ENCODE measurements at places on chromosomes 7 and 10. TPM values are rescaled to one million over a fixed set of nuclear protein-coding genes. Genes with fewer than 3 reads are reported as not detected.

Gene SPDYE8
- not detected for total RNA-seq

Gene NUDT1
- total RNA-seq, result 2.2 TPM

Gene TSPAN14
- 31.3 TPM for total RNA-seq

Gene C10orf95
- total RNA-seq, result not detected

Gene MSS51
- 0.50 TPM for total RNA-seq

Gene OPALIN
- total RNA-seq, result not detected

Gene CUBN
- 0.25 TPM for total RNA-seq

DNA sequence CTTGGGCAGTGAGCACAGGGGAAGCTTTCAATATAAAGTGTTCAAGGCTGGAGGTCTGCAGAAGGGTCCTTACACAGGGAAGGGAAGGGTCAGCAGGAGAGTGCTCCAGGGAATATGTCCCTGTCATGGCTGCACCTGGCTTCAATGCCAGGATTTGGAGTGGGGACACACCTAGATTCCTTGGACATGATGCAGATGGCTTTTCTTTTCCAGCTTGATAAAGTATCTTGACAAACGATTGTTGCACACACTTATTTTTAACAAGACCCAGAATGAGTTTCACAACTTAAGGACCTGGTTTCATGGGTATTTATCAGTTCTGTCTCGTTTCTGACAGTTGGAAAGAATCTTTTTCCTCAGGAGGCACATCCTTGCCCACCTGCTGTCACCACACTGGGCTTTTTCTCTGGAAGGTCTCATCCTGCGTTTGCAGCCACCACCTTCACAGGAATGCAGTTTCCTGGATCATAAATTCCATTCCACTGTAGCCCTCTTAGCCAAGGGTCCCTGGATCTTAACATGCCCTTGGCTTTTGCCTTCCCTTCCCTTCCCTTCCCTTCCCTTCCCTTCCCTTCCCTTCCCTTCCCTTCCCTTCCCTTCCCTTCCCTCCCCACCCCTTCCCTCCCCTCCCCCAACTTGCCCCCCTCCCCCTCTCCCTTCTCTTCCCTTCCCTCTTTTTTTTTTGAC is 21.7 kb downstream of the SRRM3 start:
- no peak for DNase-seq

DNA sequence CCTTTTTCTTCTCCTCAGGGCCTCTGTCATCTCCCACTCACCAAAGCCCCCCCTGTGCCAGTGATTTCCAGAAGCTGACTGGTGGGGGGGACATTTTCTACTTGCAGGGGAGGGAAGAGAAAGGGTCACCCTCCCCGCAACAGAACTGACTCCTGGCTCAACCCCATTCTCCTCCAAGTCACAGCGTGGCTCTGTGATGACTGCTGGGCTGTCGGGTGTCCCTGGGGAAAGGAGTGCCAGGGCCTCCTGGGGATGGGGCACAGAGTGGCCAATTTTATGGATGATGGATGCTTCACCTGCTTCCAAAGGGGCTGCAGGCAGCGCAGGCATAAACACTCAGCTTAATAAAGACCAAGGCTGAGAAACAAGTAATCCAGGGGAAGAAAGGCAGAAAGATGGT is 523.0 kb downstream of the PTPRN2 start:
- DNase-seq, result no peak

DNA sequence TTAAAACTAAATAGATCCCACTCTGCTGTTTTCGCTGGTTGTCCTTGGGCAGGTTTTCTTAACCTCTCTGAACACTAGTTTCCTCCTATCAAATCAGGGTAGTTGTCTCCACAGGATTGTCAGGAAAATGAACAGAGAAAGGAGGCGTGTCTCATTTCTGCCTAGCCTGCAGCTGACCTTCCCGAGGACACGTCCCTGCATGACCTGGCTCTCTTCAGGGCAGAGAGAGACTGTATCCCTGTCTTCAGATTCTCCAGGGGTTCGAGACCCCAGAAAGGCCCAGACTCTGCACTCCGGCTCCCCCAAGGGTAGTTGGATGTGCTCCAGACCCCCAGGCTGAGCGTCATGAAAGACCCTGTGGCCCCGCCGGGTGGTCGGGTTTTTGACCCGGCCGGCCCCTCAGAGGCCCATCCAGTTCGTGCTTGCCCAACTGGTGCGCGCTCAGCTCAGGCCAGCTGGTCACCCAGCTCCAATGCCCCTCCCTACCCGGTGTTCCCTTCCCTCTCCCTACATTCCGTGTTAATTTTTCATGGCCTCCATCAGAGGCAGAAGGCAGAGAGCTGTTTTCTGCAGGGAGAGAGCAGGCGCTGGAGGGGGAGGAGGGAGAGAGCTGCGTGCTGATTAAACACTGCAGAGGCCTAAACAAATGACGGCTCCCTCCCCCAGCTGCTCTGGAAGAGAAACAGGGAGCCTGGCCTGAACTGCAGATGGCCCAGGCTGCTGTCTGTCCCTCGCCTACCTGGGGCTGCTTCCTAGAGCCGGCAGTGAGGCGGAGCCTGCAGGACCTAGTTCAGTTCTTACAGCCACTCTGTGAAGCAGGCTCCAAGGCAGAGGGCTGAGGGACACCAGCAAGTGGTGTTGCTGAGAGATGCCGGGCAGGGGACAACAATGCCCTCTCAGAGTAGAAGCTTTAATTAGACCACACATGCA is 86.2 kb upstream of the PPIF start:
- DNase-seq, result no peak

GRCh38 chr10:104807581-104808310 is 166.7 kb downstream of the SORCS3 start:
- DNase-seq, result no peak

GRCh38 chr10:59905731-59906416 is 482 bp downstream of the CCDC6 start:
- peak; percentile 47 for DNase-seq

- no peak for DNase-seq
Observed at GRCh38 chr7:149741629-149742028, 31.8 kb downstream of the ZNF467 start.

DNA sequence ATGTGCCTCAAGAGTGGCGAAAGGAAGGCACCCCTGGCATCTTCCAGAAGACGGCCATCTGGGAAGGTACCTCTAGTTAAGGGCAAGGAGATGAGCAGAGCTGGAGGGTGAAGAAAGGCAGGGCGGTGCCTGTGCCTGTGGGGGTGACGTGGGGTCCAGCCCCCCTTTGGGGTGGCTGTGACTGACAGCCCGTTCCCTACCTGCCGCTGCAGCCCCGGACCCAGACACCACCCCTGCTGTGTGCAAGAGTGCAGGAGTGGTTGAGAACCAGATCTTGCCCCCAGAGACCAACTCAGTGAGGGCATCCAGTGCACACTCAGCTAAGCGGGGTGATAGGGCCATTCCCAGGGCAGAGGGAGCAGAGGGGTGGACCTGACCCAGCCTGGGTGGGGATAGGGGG is 4.3 kb upstream of the MUC17 start:
- DNase-seq, result no peak

- no peak for DNase-seq
Observed at GRCh38 chr7:105346593-105347322, 42.0 kb downstream of the SRPK2 start.

DNA sequence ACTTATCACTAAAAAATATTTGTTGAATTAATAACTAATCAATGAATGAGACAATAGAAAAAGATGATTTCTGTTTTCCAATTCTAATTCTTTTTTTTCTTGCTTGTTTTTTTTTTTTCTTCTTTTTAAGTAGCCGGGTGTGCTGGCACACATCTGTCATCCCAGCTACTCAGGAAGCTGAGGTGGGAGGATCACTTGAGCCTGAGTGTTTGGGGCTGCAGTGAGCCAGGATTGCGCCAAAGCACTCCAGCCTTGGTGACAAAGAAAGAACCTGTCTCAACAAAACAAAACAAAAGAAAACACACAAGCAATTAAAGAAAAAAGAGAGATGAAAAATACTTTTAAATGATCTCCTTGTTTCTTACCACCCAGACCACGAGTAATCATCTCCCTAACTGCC is 1109.3 kb downstream of the REEP3 start:
- DNase-seq, result no peak

- no peak for DNase-seq
Observed at GRCh38 chr7:134941185-134941900, 45.0 kb upstream of the AGBL3 start.

GRCh38 chr7:154638286-154638685 is 364.6 kb downstream of the PAXIP1 start:
- DNase-seq, result no peak

- peak; percentile 67 for DNase-seq
Observed at GRCh38 chr10:44386546-44387052, 1.7 kb upstream of the CXCL12 start.

DNA sequence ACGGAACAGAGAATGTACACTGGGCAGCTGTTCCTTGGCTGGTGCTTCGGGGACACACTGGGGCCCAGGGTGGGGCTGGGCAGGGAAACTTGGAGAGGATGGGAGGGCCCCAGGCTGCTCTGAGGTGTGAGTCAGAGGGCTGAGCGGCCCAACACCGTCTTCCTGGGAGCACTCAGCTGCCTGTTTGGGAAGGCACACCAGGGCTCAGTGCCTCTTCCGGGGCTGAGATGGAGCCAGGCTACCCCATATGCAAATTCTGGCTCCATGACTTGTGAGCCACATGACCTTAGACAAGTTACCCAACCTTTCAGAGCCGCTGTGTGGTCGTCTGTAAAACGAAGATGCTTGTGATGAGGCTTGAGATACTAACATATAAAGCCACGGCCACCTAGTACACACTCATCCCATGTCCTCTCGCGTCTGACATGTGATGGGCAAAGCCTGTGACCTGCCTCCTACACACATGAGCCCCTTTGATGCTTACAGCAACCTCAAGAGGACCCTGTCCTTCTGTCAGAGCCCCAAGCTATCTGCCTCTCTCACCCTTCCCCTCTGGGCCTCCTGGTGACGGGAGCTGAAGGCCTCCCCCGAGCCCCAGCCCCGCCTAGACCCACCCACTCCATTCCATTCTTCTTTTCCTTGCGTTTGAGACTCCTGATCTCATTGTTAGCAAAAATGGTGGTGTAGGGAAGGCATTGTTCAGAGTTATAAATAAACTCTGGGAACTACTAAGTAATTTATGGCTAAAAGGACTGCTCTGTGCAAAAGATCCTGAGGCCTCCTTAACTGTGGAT is 26.1 kb downstream of the KLRG2 start:
- no peak for DNase-seq

DNA sequence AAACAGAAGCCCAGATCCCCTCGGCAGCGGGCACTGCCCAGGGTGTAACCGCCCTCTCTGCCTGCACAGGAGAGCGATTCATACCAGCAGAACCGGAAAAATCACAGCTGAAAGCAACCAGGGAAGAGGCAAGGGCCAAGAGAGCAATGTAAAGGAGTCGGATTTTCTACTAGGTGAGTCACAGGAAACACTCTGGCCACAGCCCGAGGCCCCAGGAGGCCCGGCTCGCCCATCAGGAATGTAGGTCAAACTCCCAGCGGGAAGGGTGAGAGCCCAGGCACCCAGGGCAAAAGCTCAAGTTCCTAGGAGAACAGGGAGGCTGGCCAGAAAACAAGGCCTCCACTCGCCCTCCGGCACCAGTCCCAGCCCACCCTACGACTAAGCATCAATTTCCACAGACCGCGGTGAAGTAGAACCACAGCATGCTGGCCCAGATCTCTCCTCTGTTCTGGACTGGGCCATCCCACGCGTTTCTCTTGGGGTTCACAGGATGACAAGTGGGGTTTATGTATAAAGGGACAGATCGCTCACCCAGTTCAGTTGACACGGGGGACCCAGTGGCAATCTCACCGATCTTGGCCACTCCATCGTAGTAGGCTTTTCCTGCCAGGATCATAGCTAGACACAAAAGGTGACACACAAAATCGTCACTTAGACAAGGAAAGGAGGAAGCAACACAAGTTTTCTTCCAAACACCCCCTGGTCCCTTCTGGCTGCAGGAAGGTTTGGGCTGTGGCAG is 46.2 kb downstream of the BAIAP2L1 start:
- no peak for DNase-seq

DNA sequence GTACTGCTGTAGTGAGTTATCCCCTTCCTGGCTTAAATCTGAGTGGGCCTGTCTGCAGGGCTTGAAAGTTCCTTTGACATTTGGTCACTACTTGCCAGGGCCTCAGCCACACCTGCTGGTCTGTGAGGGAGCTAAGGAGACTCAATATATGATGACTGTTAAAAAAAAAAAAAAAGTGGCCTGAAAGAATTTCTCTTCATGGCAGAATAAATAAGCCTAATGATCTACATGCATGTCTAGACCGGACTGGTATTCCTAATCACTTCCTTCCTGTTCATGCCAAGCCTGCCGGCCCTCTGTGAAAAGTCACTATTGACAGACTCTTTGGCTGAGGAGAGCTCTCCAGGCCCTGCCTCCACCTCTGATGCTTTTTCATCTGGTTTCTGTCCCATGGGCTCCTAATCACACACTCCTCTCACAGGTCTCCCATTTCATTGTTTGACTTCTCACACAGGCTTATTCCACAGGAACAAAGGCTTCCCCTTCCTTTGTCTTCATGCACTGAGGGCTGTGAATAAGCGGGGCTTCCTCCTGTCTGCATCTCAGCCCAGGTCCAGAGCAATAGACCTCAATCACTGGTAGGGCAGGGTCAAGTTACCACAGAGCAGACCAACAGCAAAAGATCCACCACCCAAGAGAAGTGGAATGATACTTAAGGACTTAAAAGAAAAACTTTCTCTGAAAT is 99.1 kb upstream of the SEC61G start:
- DNase-seq, result no peak

- peak; percentile 44 for DNase-seq
Observed at GRCh38 chr7:92837000-92837749, 802 bp upstream of the CDK6 start.

- DNase-seq, result no peak
Observed at GRCh38 chr7:26284995-26285632, 6.5 kb upstream of the SNX10 start.

DNA sequence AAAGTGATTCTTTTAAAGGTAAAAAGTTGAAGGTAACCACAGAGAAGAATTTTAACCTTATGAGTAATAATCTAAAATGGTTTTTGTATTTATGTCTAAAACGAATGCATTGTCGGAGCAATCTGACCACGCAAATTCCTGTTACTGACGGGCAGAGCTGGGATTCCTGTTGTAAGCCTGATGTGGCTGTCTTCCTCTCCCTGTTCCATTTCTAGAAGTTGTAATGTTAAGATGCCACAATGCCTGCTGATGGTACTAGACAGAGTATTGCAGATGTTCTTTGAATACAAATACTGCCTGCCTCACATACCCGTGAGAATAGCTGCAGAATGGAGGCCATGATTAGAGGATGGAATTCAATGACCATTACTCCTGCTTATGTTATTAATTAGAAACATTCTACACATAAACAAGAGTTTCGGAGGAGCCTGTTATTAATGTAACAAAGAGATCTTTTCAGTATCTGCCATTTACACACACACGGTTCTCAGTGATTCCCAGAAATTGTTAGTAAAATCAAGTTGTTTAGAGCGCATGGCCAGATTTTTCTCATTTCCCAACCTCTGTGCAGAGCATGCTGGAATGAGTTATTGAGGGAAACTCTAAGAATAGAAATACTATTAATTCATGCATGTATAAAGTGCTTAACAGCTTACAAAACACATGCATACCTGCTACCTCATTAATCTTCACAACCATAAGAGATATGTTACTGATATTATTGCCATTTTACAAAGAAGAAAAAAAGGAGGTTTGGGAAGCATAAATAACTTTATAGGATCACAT is 196.8 kb downstream of the PTN start:
- DNase-seq, result no peak

DNA sequence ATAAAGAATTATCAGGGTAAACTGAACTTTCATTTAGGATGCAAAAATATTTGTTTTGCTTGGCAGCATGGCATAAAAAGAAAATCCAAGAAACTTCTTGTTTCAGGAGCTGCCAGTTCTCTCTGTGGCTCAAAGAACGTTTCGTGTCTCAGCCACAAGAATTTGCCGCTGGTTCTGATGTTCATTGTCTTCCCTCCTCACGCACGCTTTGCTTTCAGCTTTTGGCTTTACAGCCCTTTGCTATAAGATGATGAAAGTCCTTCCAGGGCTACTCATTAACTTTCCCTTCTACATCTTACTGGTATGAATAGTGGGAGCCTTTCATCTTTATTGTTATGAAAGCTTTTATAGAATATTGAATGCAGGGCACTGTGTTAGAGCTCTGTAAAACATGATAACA is 124.7 kb downstream of the BICC1 start:
- DNase-seq, result no peak
